ENCODE measurements at places on chromosomes 4 and X. TPM values are rescaled to one million over a fixed set of nuclear protein-coding genes. Genes with fewer than 3 reads are reported as not detected.

- no peak for DNase-seq
Observed at GRCh38 chrX:132115792-132116191, 12.0 kb downstream of the FRMD7 start.

DNA sequence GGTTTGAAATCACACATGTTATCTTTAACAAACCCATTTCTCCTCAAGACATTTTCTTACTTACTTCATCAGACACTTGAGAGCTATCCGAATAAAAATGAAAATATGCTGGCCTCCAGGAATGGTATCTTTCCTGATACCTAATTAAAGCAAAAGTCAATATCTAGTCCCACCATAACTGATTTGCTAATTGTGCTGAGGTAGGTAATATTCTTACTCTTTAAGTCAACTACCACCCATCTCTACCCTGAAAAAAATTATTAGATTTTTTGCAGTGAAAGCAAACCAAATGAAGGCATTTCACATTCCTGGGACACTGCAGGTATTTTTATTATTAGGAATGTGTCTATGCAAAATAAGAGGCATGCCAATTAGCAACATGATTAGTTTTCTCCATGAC lies 175.8 kb downstream of the QDPR start:
- no peak for DNase-seq

BRS3 gene
- not detected for total RNA-seq

GIMD1 gene
- not detected for total RNA-seq
